CD14-positive monocyte (primary cell): ENCODE measurements at places on chromosomes 6 and 20.
A peak's percentile ranks its signal among the peaks of the same experiment; 100 is the strongest.

DNA sequence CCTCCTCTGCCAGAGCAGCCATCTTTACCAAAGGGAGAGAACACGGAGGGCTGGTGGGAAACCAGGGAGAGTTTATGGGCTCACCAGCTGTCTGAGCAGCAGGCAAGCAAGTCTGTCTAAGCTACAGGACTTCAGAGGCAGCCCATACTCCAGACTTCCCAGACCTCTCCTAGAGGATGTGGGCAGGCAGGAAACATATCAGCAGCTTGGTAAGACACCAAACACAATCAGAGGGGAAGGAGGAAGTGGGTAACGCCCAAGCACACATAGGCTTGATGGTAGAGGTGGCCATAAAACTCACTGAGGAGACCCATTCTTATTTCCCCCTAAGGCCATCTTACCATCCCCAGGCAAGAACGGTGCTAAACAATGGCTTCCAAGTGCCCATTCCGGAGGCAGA, 143.1 kb upstream of the ARID1B start:
- no peak for DNase-seq

- DNase-seq = no peak
Observed at GRCh38 chr20:34894723-34895122, 18.3 kb downstream of the ACSS2 start.

DNA sequence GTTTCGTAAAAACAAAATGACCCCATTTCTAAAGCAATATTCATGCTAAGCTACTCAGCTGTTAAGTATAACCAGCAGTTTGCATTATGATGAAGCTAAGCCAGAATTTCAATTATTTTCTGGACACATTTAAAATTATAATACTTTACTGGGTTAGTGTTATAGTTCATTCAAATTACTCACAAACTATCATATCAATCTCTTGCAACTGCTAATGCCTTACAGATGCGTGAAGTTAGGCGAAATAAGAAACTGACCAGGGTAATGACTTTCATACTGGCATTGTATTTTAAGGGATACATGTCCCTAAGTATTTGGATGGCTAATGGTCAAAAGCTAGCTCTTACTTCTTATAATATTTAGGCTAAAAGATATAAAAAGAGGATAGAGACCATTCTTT, 249.6 kb downstream of the TSHZ2 start:
- no peak for DNase-seq

DNA sequence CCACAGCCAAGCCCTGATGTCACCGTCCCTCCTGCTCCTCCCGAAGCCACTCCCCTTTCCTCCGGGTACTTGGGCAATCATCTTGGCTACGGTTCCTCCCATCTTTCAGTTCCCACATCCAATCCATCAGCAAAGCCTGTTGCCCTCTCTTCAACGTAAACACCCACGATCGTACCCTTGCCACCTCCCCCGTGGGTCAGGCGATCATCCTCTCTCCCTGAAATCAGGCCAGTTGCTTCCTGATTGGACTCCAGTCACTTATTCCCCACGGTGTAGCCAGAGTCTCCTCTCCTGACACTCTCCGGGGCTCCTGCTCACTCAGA, 44.5 kb downstream of the SULF2 start:
- peak; percentile 97 for DNase-seq

DNA sequence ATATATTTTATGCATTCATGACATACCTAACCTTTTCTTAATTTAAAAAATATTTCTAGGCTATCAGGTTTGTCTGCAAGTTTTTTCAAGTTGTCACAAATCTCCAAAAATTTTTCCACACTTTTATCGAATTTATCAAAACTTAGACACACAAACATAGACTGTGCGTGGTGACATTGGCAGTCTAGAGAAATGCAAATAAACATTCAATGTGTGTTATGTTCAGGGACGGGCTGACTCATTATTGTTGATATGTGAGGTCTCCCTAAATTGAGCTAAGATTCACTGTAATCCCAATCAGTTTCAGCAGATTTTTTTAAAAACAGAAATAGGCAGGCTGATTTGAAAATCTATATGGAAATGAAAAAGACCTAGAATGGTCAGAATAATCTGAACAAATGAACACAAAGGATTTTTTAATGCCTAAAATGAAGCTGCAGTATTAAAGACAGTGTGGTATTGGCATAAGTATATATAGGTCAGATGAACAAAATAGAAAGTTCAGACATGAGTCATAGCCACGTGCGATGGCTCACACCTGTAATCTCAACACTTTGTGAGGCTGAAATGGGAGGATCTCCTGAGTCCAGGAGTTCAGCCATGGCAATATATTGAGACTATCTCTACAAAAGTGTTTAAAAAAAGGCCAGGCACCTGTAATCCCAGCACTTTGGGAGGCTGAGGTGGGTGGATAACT, 19.2 kb downstream of the BLTP3A start:
- no peak for DNase-seq
